Osteocyte (in vitro differentiated cells): ENCODE measurements at places on chromosomes 1 and 21. TPM values are rescaled to one million over a fixed set of nuclear protein-coding genes. Genes with fewer than 3 reads are reported as not detected.

DNA sequence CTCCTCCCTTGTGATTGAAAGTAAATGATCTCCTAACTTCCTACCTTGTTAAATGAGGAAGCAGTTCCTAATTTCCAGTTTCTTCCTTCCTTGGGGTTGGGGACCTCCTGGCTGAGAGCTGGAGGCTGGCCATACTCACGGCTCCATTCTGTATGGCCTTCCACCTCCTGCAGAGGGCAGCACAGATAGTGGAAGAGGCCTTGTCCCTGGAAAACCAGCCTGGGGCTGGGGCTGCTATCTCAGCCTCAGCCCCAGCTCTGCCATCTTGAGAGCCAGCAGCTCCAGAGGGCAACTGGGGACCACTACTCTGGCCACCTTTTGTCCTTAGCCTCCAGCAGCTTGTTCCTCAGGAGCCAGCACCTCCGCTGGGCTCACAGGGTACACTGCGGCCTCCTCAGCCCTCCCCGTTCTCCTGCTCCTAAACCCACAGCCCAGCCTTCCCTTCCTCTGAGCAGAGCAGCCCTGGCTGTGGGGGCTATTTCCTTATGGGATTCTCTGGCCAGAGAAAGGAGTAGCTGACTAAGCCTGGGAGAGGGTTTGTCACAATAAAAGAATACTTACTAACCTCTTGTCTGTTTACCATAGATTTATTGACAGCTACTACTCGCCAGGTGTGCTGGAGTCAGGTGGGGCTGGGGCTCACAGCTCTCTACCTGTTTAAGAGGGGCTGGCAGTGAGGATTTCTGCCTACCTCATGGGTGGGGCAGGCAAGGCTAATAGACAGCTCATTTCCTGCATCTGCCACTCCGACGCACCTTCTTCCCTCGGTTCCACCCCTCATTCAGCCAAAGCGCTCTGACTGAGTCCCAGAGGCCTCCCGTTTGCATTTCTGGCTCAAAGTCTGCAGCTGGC is 6.3 kb downstream of the TMEM234 start:
- DNase-seq = no peak

- DNase-seq = no peak
These were observed 66.8 kb downstream of the CAPZB start for GRCh38 chr1:19418503-19418971.

DNA sequence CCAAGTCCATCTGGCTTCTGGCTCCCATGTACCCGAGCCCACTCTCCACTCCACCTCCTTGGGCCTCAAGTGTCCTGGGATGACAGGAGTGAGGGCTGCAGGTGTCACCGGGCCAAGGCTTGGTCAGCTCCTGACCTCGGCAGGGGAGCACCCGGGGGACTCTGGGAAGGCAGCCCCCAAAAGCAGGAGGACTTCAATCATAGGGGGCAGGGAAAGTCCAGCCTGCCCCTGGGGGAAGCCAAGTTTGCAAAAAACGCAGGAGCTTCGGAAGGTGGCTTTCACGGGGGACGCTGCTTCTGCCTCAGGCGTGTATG is 56.8 kb downstream of the KCNAB2 start:
- DNase-seq = no peak

- no peak for DNase-seq
These were observed 21.7 kb upstream of the C1orf174 start for GRCh38 chr1:3921765-3922164.

RIPPLY3 gene
- total RNA-seq = 0.21 and 0.27 TPM in 2 replicates
